ENCODE measurements at places on chromosomes 4 and X. TPM values are rescaled to one million over a fixed set of nuclear protein-coding genes. Genes with fewer than 3 reads are reported as not detected.

The ARHGEF38 gene
- total RNA-seq, result not detected

The VEGFC gene
- total RNA-seq, result 31.5 TPM

The BEX2 gene
- 0.18 TPM for total RNA-seq

The COL4A5 gene
- 126 TPM for total RNA-seq

The SYP gene
- total RNA-seq, result 0.32 TPM

The TKTL2 gene
- total RNA-seq, result not detected

The SPATA4 gene
- total RNA-seq, result under 0.01 TPM

The OCRL gene
- total RNA-seq, result 37.0 TPM

The FAT1 gene
- total RNA-seq, result 202 TPM

The TCEAL6 gene
- not detected for total RNA-seq

The IL13RA1 gene
- 96.5 TPM for total RNA-seq

The TGIF2LX gene
- not detected for total RNA-seq

The SMPX gene
- not detected for total RNA-seq

The CYLC1 gene
- total RNA-seq, result not detected

The NPFFR2 gene
- total RNA-seq, result not detected

The MRPL1 gene
- total RNA-seq, result 24.8 TPM

The CBR4 gene
- 14.6 TPM for total RNA-seq
